NCI-H524 treated with DMSO at 0.1 percent for 48 hours (cell line): ENCODE measurements at places on chromosomes 4 and X.

DNA sequence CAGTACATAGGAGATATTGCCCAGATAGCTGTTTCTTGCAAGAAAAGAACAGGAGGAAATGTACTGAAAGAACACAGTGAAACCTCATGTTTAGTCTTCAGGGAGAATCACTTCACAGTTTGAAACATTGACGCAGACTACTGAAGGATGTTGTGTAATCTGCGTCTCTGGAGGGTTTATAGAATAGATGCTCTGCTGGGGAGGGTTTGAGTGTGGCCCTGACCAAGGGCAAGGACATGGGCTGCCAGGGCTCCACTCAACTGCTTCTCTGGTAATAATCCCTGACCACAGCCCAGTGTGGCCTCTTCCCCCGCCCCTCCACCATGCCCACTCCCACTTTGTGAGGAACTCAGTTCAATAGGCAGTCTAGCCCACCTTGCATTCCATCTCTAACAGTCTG is 15.8 kb upstream of the ACE2 start:
- no peak for DNase-seq

- DNase-seq, result no peak
Measured at GRCh38 chr4:158940271-158940670, 162.6 kb upstream of the RAPGEF2 start.

GRCh38 chrX:55713631-55714030 is 3.9 kb upstream of the RRAGB start:
- DNase-seq, result no peak

DNA sequence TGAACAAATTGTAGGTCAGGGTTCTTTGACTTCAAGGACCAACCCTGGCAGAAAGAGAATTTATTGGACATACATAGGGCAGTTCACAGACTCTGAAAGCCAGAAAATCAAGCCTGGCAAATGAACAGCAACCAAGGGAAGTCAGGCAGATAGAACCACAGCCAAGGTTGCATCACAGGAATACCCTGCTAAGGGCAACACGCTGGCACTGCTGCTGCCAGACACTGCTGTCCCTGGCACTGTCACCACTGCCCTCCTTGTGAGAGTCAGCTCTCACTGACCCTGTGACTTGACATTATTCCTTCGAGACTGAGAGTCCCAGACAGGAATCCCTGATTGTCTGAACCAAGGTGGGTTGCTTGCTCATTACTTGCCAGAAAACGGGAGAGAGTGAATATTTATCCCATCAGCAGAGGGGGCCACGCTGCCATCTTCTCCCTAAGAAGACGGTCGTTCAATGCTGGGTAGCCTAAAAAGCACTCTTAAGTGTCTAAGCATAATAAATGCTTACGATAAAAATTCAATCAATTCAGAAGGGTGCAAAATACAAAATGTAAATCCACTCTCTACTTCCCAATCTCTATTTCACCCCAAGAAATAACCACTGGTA is 23.2 kb upstream of the PTTG2 start:
- DNase-seq, result no peak

GRCh38 chrX:36434522-36434921 is 515.0 kb downstream of the CFAP47 start:
- DNase-seq, result no peak
